ENCODE measurements at places on chromosomes 13 and 19.

DNA sequence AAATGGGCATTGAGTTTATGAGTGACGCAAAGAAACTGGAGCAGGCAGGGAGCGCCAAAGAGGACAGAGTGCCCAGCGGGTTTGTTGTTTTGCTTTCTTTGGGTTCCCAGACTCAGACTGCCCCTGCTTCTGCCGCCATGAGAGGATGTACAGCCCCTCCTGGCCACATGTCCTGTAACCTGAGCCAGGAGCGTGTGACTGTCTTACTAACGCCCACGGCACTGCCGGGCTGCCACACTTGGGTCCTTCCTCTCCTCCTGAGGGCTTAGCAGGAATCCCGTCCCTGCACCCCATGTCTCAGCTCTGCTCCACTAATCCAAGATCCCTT is 80.5 kb downstream of the GPR12 start:
- no peak for DNase-seq

DNA sequence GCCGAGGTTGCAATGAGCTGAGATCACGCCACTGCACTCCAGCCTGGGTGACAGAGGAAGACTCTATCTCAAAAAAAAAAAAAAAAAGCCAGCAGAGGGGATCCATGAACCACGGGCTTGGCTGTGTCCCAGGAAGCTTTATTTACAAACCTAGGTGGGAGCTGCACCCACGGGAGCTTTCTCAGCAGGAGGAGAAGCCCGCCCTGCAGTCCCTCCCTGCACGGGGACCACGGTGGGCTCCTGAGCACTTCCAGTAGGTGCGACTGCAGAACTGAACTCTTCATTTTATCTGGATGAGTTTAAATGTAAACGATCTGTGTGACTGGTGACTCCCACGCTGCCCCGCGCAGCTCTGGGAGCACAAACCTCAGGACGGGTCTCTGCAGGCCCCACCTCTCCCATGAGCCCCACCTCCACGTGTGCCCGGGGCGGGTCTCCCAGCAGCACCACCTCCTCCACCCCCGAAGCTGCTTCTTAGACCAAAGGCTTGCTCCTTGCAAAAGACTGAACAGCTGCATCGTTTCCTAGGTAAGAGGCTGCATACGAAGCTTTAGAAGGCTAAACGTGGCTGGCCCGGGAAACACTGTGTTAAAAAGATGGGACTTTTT is 66.4 kb downstream of the SPACA7 start:
- no peak for DNase-seq

- peak; percentile 65 for DNase-seq
Measured at GRCh38 chr19:13691569-13692435, 72.5 kb upstream of the MRI1 start.

GRCh38 chr13:33509642-33510229 is 224.2 kb upstream of the STARD13 start:
- DNase-seq = peak; percentile 41

- peak; percentile 47 for DNase-seq
Measured at GRCh38 chr19:18915639-18916038, 3.5 kb downstream of the COPE start.

DNA sequence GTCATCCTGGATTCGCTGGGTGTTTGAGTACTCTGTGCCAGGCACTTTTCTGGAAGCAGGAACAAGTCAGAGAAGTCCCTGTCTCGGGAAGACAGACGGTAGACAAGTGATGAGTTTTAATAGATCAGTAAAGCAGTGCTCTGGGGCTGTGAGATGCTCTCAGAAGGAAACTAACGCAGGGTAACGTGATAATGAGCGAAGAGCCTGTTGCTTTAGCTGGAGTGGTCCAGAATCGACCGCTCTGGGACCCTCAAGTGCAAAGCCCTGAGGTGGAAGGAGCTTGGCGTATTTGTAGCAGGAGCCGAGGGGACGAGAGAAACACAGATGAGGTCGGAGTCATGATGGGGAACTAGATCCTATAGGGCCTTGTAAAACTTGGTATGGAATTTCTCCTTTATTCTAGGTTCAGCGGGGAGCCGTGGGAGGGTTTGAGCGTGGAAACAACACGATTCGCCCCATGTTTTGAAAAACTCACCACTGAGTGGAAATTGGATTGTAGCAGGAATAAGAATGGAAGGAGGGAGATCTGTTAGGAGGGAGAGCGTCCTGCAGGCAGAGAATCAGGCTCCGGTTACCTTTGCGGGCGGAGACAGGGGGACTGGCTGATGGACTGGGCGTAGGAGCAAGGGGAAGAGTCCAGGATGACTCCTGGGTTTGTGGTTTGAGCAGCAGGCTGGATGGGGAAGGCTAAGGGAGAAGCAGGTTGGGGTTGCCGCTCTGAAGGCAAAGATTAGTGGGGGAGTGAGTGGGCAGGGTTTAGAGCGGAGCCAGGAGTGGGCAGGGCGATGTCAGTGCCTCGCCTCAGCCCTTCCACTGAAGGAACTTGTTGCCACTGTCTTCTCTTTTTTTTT is 763 bp downstream of the POLD1 start:
- DNase-seq = peak; percentile 50

DNA sequence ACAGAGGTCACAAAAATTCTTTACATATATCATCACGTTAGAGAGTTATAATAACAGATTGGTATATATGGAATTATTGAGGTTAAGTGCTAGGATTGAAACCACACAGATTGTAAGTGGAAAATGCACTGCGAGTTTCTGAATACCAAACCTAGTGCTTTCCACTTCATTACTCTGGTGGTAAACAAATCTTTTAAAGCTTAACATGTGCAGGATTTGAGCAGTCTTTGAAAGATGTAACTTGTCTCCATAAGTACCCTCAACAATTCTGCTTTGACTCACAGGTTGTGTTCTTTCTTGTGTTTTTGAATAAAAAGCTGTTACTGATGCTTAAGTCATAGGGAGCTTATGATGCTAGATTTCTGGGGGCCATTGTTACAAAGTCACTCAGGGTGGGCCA is 314.7 kb upstream of the DACH1 start:
- DNase-seq = no peak

DNA sequence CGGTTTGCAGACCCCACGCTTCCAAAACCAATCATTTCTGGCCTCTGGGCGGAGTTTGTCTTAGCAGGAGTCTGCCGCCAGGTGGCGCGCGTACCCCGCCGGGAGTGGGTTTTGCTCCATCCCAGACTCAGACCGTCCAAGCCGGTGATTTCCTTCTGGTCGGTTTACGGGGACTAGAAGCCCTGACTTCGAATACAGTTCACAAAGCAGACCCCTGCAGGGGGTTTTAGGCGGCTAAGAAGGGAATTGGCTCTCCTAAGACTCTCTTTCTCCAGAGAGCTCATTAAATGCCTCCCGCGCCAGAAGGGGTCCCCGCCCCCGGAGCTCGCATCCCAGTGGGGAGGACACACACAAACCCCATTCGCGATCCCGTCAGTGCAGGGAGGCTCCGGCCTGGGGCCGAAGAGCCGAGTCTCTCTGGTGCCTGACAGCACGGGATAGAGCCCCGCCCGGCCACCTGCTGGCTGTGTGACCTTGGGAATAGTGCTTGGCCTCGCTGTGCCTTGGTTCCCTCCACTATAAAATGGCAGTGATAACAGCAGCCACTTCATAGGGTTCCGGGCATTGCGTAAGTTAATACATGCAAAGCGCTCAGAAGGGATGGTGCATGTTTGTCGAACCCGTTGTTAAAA is 8.6 kb upstream of the NUP62 start:
- DNase-seq = peak; percentile 70

DNA sequence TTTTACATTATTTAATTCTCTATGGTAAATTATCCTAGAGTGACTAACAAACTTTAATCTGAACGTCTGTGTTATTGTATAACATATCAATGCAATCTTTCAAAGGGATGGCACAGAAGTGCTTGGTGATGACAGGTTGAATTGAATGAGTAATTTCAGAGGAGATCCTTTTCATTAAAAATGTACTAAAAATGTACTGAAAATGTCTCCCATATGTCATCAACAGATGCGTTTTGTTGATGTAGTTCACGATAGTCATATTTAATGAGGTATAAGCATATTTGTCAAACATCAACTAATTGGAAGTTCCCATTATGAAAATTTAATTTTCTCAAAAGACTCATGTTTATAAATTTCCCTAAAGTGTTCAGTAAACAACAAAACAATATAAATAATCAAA is 1434.7 kb upstream of the PCDH20 start:
- no peak for DNase-seq

DNA sequence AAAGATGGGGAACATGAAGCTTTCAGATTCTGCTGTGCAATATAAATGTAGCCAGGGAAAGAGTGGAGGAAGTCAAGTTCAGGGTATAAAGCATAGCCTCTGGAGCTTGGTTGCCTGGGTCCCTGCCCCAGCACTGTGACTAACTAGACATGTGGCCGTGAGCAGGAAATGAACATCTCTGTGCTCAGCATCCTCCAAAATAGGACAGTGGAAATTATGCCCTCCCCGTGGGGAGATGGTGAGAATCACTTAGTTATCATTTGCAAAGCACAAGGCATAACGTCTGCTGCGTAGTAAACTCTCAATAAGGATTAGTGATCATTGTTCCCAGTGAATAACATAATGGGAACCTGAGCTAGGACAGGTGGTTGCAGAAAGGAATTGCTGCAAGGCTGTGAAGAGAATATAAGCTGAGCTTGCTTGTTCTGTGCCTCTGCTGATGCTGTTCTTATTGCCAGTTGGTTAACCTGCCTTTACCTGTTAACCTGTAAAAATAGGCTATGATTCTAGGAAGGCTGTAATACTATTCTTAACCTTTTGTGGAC is 441.0 kb downstream of the COG6 start:
- DNase-seq = no peak

DNA sequence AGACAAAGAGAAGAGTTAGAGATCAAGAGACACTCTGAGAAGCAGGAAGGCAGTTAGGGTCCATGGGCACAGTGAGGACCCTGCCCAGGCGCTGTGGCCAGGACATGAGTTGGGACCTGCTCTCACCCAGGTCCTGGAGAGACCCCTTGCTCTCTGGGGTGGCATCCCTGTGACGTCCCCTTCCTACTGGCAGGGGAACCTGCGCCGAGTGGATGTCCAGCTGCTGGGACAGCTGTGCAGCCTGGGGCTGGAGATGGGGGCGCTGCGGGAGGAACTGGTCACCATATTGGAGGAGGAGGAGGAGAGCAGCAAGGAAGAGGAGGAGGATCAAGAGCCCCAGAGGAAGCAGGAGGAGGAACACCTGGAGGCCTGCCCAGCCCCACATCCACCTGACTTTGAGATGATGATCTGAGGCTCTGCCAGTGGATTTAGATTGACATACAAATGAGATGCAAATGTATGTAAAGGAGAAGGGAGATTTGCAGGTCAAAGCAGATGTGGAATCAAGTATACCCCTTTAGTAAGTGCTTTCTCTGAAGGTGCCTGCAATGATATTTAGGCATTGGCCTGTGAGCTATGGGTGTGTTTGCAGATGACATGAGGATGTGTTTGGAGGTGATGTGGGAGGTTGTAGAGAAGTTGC is 978 bp downstream of the ERICH4 start:
- DNase-seq = no peak

- no peak for DNase-seq
Measured at GRCh38 chr13:59364641-59365085, 799.1 kb downstream of the DIAPH3 start.

DNA sequence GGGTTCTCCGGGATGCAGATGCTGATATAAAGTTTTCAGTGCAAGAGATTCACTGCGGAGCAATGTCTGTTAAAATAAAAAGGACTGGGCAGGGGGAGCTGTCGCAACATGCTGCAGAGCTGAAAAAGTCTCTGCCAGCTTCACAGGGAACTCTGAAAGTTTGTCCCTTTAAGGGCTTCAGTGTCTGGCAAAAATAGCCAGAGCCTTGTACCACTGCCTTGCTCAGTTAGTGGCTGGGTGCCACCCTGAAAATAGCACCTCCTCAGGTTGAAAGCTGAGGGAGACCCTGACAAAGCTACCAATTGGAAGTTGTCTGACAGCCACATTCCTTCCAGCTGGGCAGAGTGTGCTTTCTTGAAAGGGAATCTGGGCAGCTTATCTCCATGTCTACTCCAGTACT is 3.0 kb upstream of the NDFIP2 start:
- DNase-seq = no peak

- no peak for DNase-seq
Measured at GRCh38 chr13:70849222-70849621, 741.0 kb upstream of the KLHL1 start.

DNA sequence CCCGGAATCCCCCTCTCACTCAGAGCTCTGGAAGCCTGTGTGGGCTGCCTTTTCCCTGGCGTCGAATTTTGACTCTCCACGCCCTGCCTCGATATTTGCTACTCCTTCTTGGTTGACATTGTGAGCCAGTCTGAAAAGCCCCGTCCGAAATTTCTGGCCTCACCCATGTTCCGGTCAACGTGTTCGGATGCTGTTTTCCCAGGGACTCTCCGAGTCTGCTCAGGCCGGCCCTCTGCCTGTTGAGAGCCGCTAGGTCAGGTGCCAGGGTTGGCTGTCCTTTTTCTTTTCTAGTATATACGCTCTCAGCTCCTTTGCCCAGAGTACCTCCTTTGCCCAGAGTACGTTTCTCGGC is 6.8 kb upstream of the DGKH start:
- peak; percentile 71 for DNase-seq

GRCh38 chr13:67402546-67402945 is 172.4 kb upstream of the PCDH9 start:
- DNase-seq = no peak

- no peak for DNase-seq
Measured at GRCh38 chr19:6970443-6970842, 50.8 kb downstream of the MBD3L2B start.

DNA sequence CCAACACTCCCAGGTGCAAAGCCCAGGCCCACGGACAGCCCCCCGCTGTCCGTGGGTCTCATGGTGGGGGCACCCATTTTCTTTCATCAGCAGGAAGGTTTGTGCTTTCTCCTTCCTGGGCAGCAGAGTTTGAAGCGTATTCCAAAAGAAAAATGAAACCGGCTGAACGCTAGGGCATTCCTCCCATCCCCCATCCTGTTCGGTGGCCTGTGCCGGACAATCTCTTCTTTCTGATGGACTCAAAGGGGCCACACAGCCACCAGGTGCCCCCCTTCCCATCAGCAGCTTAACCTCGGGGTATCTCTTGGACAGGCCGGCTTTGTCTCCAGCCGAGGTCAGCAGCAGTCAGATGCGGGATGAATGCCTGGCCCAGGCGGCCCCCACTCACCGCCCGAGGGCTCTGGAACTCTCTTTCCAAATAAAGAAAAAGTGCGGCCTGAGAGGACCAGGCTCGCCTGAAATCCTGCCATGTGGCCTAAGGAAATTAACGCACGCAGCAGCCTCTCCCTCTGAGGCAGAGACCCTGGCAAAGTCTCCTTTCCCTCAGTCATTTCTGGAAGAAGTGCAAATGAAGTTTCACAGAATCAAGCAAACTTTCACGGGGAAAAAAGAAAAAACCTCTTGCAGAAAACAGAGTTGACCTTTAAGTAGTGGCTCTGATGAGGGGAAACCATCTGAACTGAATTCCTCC is 67.8 kb downstream of the RASA3 start:
- no peak for DNase-seq

- no peak for DNase-seq
Measured at GRCh38 chr13:21074546-21074945, 13.2 kb upstream of the LATS2 start.

GRCh38 chr19:17576758-17577456 is 21.5 kb downstream of the COLGALT1 start:
- DNase-seq = peak; percentile 8

DNA sequence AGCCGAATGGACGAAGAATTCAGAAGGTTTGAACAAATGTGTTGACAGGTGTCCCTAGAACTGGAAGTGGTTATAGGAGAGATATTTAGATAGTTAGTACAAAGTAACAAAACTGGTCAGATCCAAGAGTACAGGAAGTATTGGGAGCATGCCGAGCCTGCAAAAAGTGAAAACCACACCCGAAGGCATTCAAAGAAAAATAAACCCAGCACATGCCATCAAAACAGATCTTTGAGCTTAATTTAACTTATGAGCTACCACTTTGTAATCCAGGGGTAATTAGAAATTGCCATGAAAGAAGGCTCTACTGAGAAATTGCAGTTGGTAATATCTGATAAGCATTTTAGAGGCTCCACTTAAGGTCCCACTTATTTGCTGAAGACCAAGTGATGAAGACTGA is 214.2 kb downstream of the DNAJC15 start:
- peak; percentile 51 for DNase-seq

Measured in EL (cell line).